Hippocampal formation (tissue), 2 donors: ENCODE measurements at places on chromosomes 11 and 22.

DNA sequence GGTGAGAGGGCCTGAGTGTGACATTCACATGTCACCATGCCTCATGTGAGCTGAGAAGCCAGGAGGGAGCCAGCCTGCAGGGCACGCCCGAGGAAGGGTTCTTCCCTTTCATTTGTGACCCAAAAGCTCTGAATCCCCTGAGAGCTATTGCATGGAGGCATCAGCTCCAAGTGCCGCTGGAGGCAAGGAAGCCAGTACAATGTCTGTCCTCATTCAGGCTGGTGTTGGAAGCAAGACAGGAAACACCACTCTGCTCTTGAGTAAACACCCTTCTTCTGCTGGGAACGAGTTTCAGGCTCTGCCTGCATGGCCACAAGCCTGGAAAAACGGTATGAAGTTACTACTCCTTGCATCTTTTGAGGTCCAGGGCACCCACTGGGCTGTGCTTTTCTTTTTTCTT, 83.8 kb upstream of the LARGE1 start:
- DNase-seq = no peak

- no peak for DNase-seq
Measured at GRCh38 chr11:93849751-93850593, 446 bp downstream of the VSTM5 start.

- DNase-seq = no peak
Measured at GRCh38 chr11:44899959-44900358, 50.7 kb downstream of the TP53I11 start.

- DNase-seq = no peak
Measured at GRCh38 chr11:89441606-89442005, 49.6 kb downstream of the NOX4 start.

GRCh38 chr11:8253566-8253965, 10.1 kb downstream of the LMO1 start:
- no peak for DNase-seq

- DNase-seq = no peak
Measured at GRCh38 chr11:2980168-2980840, 11.8 kb downstream of the NAP1L4 start.

GRCh38 chr11:64926689-64927088, 2.2 kb downstream of the PPP2R5B start:
- DNase-seq = no peak

GRCh38 chr22:49134076-49134475, 693.6 kb downstream of the BRD1 start:
- DNase-seq = no peak

- no peak for DNase-seq
Measured at GRCh38 chr11:1936781-1937615, 10.1 kb upstream of the MRPL23 start.

DNA sequence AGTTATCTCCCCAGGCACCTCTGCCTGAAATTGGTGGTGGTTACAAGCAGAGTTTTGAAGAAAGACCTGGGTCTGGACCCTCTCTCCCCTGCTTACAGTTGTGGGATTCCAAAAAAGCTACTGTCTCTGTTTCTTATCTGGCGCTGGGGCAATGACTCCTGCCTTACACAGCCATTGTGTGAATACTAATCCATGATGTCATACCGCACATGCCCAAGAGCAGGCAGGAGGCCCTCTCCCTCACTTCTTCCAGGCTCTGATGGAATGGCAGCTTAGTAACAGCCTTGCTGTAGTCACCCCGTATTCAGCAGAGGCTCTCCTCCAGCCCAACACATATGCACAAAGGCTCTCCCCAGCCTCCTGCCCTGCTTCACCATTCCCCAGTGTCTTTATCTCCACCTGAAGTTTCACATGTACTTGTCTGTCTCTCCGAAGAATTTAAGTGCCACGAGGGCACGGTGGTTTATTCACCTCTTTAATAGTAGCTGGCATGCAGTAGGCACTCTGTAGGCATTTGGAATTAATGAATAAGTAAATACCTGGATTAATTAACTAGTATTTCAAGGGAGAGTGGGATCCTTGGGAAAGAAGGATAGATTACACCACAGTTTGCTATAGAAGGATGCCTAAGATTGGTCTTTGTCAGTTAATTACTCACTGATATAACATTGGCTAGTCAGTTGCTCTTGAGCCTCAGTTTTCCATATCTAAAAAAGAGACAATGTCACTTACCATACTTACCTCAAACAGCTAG, 165.6 kb downstream of the ETS1 start:
- no peak for DNase-seq

GRCh38 chr11:72309074-72309598, 65.2 kb upstream of the PHOX2A start:
- no peak for DNase-seq

- peak; percentile 55 for DNase-seq
Measured at GRCh38 chr22:29306835-29307595, 565 bp downstream of the GAS2L1 start.

- no peak for DNase-seq
Measured at GRCh38 chr11:134589129-134589528, 177.1 kb upstream of the B3GAT1 start.

GRCh38 chr11:16297332-16297731, 59.0 kb downstream of the SOX6 start:
- no peak for DNase-seq
